Stimulated activated CD4-positive, alpha-beta T cell treated with anti-CD3 and anti-CD28 coated beads, Interleukin-1b, Interleukin-23, amount 100 ng/mL, for 1 hour (primary cell): ENCODE measurements at places on chromosomes 16 and 17.

DNA sequence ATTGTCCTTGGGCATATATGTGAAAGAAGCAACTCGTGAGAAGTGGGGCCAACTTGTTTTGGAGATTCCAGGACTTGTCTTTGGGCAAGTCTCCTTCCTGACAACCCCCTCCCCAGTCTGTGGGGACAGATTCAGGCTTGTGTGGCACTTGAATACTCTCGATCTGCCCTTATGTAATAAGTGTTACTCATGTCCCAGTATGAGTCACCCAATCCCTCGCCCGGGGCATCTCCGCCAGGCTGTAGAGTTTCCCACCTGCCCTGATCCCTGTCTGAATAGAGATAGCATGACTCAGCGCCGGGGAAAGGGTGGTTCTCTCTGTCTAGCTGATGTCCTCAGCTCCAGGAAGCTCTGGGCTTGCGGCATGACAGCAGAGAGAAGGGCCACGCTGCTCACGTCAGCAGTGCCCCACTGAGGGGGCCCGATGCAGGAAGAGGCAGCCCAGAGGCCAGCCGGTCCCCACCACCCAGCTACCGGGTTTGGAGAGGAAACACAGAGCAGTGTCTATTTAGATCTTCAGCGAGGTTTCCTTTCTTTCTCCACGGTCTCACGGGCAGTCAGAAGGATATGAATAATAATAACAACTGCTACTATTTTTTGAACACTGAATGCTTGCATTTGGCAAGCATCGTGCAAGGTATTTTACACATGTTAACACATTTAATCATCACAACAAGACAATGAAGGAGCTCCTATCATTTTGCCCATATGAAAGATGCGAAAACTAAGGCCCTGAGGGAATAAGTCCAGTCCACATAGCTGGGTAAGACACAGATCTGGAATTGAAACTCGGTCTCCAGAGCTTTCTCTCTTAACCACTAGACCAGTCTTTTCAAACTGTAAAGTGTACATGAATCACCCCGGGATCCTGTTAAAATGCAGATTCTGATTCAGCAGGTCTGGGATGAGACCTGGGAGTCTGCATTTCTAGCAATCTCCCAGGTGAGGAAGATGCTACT lies 426.7 kb upstream of the MAF start:
- DNase-seq = peak; percentile 21

DNA sequence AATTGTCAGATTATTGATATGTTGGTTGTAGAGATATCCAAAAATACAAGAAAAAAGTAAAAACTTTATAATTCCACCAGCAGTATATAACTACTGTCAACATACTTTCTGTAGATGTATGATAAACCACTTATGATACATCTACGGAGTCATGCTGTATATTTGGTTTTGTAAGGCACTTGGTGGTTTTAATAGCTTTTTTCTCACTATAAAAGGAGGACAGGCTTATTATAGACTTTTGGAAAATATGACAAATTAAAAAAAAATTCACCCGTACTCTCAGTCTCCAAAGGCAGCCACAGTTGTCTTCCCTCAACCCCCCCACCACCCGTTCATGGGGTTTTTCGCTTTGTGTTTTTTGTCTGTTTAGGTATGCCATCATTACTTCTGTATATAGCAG lies 14.8 kb downstream of the RAI1 start:
- DNase-seq = no peak

- no peak for DNase-seq
These were observed 9.1 kb downstream of the TUBG1 start for GRCh38 chr17:42618442-42619150.

DNA sequence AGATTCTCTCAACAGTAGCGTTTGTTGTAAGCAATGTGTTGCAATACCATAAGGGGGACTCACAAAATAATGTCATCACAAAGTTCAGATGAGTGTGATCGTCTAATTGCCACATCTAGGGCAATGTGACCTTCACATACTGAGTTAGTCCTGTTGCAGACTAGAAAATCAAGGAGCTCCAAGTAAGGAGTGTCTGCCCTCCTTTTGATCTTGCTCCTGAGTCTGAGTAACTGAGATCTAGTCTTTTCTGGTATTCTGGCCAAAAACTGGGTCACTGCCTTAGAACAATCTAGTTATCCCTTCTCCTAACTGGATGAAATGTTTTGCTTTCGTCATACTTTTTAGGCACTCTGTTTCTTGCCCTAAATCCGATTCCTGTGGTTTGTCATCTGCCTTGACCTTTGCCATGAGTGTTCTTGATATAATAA lies 712.1 kb downstream of the CDH11 start:
- no peak for DNase-seq

DNA sequence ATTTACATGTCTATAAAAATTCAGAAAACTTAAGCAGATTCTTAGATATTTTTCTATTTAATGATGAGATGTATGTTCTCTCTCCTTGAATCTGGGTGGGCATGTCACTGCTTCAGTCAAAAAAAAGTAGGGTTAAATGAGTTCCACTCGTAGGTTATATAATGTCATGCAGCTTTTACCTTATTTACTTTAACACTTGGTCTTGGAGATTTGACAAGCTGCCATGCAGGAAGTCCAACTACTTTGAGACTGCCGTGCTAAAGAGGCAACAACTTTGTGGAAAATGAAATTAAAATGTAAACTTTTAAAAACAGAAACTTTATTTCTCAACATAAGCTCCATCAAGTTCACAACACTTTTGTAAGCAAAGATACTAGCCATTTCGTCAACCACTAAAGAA lies 1336.0 kb upstream of the CDH8 start:
- DNase-seq = no peak

DNA sequence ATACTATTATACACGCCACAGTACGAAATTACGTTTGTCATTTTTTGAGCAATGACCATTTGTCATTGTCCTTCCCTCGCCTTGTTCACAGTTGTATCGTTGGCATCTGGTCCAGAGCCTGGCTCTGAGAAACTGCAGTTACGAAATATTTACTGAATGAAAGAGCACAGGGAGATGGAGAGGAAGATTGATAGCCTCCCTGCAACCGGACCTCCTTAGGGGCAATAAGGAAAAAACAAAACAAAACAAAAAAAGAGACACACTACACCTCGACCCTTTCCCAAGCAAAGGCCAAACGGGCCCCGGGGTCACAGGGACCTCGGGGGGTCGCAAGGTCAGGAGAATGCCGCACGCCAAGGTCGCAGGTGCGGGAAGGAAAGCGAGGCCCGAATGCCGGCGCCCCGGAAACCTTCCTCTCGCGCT lies 857 bp downstream of the GOT2 start:
- no peak for DNase-seq

DNA sequence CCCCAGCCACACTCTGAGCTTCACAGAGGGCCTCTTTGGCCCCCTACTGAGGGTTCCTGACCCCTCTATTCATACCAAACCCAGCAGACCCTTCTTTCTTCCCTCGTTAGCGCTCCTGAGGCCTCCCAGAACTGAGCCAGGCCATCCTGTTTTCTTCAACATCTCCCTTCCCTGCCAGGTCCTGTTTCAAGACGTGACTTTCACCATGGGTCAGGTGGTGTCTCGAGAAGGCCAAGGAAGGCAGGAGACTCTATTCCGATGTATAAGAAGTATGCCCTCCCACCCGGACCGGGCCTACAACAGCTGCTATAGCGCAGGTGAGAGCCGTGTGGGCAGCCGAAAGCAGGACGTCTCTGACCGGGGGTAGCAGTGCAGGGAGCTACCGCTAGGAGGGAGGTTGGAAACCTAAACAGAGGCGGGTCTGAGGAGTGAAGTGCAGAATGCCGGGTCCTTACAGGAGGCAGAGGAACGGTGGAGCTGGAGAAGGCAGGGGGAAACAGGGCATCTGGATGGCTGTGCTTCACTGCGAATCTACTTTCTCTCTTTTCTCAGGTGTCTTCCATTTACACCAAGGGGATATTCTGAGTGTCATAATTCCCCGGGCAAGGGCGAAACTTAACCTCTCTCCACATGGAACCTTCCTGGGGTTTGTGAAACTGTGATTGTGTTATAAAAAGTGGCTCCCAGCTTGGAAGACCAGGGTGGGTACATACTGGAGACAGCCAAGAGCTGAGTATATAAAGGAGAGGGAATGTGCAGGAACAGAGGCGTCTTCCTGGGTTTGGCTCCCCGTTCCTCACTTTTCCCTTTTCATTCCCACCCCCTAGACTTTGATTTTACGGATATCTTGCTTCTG lies 1.3 kb upstream of the SENP3 start:
- DNase-seq = peak; percentile 38

GRCh38 chr16:1858189-1858865 lies 13.6 kb downstream of the MEIOB start:
- no peak for DNase-seq

GRCh38 chr16:2973605-2974318 lies 4.6 kb downstream of the PAQR4 start:
- no peak for DNase-seq
